Calu3 (cell line): ENCODE measurements at places on chromosomes 11 and 22.
A peak's percentile ranks its signal among the peaks of the same experiment; 100 is the strongest.

- peak; percentile 83 for DNase-seq
These were observed 483 bp upstream of the ABTB2 start for GRCh38 chr11:34358258-34358727.

- no peak for DNase-seq
These were observed 20.5 kb upstream of the TEAD1 start for GRCh38 chr11:12653729-12654128.

DNA sequence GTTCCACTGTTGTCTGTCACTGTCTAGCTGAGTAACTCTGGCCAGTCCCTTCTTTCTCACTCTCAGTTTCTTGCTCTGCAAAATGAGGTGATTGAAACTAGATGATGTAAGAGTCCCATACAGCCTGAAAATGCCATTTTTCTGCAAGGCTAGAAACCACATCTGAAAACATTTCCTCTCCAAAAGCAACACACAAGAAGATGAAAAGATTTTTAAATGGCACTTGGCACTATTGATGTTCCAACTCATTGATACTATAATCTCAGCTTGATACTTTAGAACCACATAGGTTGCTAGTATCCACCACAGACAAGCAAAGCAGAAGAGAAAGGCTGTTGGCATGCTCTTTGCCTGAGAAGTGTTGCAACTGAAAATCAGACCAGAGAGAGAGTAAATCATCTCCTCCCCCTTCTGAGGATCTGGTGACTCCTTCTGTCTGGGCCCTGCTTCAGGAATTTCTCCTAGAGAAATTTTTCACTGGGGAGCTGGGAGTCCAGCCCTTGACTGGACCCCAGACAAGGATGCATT lies 1217.9 kb downstream of the LRRC4C start:
- no peak for DNase-seq

DNA sequence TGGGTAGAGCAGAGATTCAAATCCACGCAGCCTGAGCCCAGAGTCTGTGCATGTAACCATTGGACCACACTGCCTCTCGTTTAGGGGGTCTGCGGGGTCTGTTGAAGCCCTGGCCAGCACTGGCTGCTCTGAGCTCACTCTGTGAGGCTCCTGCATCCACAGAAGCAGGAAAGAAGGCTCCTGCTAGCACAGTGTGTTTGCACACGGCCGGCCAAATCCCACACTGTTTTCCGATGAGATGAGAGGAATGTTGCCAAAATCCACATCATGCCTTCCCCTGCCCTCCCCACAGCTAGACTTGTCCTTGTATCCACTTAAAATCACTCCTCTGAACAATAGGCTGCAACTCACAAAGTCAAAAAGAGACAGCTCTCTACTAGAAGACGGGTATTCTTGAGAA lies 10.6 kb upstream of the SLC22A12 start:
- DNase-seq = no peak

GRCh38 chr11:106520146-106520912 lies 442.9 kb downstream of the AASDHPPT start:
- DNase-seq = no peak

DNA sequence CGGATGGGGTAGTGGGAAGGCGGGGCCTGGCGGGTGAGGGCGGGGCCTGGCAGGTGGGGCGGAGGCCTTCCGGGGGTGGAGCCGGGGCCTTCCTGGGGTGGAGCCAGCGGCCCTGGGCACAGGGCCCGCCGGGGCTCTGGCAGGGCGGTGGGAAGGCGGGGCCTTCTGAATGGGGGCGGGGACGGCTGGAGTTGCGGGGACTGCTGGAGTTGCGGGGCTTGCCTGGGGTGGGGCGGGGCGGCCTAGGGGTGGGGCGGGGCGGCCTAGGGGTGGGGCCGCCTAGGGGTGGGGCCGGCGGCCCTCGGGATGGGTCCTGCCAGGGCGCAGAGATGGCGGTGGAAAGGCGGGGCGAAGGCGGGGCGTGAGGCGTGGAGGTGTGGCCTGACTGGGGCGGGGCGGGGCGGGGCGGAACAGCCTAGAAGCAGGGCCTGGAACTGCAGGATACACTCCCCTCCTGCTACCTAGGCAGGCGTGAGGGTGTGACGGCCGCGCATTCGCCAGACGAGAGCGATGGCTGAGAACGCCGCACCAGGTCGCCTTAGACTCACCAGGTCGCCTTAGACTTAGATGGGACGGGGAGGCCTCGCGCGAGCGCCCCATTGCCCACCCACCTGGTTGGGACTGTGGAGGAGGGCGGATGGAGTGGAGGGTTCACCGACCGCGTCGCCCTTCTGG lies 19.3 kb downstream of the RRP7A start:
- DNase-seq = no peak

DNA sequence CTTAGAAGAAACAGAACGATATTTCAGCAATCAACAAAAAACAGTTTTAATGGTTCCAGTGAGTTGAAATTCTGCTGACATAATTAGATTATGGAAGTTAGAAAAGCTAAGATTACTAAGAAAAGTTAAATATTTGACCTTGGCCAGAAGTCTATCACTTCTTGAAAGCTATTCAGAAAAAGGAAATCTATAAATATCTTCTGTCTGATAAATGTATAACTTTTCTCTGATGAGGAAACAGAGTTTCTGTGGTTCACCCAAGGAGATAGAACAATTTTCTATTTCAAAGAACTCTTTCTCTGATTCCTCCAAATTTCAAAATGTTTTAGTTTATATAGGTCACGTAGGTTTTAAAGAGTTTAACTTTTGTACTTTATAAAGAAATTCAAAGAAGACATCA lies 438.4 kb upstream of the CHORDC1 start:
- DNase-seq = no peak

DNA sequence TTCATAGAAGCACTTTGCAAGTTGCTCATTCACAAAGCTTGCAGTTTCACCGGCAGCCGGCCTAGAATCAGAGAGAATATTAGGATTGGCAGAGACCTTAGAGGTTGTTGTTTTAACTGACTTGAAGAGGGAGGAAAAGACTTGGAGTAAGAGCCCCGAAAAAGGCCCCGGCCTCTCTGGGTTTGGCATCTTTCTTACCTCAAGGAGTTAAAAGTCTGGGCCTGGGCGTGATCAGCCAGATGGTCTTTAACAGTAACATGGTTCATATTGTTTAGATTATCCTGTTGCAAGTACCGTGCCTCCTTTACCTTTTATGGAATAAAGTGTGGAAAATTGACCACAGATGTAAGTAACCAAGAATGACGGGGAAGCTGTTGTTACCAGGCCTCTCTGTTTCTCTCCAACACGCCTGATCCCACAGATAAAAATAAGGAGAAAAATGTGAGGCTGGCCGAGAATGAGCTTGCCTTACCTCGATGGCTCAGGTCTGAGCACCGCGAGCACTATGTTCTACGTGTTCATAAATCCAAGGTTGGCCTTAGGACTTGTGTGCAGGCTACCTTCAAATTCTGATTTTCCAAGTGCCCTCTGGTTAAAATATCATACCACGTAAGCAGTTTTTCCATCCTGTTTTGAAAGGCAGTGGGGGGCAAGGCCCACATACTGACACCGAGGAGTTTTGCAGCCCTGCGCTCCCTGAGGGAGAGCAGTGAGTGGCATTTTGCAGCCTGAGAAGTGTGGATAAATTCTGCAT lies 56.4 kb downstream of the PARVA start:
- no peak for DNase-seq

- DNase-seq = no peak
These were observed 16.7 kb upstream of the EHF start for GRCh38 chr11:34604145-34604544.

DNA sequence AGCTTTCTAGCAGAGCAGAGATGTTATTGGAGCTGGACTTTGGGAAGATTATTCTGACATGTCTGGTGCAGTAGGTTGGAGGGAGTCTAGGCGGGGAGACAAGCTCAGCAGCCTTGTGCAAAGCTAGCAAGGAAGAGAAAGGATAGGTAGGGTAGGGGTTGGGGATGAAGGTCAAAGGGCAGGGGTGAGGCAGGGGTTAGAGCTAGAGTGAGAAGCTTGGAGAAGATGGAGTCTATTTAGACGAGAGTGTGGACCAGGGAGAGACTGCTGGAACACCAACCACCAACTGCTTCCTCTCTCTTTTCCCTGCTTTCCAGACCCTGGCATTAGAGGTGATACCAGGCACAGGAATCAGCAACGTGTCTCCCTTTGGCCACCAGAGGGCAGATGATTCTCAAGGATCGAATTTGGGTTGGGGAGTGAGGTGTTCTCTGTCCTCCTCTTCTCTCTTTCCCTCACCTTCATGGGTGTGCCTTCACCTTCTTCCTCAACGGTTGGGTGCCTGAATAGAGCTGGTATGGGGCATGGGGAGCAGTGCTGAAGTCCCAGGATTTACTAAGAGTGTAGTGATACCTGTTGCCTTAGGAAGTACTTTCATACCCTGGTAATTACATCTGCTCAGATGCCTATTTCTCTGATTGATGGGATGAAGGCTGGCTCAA lies 1.8 kb upstream of the MARK2 start:
- peak; percentile 80 for DNase-seq

DNA sequence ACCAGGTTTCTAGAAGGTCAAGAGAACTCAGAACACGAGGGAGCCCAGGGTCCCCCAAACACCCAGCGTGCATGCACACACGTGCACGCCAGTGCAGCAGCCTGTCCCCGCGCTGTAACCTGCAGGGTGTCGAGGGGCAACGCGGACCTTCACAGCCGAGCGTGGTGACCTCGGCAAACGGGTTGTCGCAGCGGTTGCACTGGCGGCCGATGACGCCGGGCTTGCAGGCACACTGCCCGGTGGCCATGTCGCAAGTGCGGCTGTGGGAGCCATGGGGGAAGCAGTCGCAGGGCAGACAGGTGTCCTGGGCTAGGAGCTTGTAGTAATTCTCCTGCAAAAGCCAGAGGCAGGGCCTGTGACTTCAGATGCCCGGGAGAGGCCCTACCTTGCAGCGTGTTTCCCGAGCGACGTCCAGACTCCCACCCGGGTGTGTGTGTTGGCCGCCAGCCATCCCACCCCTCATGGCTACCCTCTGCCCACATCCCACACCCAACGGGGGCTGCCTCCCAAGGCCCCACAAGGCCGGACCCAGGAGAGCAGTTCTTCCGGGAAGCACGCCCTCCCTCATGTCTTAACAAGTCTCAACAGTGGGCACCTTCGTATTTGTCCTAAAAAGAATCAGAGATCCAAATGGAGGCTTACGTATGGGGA lies 56.1 kb downstream of the TRMU start:
- DNase-seq = no peak

DNA sequence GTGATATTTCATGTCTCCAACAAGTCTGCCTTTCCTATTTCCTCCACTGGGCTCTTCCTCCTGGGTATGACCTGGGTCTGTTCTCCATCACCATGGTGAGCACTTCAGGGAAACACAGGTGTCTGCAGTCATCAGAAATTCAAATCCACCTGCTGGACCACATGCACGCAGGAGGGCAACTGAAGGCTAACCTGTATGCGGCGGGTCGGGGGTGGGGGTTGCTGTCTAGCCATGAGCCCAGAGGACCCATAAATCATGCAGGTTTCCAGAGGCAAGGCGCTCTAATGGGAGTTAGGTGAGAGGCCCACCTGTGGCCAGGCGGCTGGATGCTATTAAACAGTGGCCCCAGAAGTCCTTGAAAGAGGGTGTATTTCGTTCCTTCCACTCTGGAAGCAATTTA lies 11.1 kb upstream of the PAMR1 start:
- DNase-seq = no peak

GRCh38 chr22:30416403-30416802 lies 9.2 kb upstream of the MTFP1 start:
- DNase-seq = peak; percentile 22

DNA sequence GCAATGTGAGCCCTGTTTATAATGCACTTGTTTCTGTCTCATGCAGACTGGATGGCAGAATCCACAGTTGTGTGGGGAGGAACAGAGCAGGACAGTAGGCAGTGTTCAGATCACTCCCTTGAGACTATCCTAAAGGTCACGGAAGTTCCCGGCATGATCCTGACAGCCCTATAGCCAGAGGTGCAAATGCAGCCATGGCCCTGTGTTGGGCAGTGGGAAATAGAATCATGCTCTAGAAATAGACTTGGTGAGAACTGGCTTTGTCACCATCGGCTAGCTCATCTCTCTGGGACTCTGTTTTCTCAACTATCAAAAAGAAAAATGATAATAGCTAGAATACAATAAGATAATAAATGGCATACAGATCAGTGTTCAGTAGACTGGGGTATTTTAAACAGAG lies 123.2 kb downstream of the FEZ1 start:
- DNase-seq = no peak

GRCh38 chr11:131327421-131327820 lies 43.0 kb upstream of the NTM start:
- no peak for DNase-seq

DNA sequence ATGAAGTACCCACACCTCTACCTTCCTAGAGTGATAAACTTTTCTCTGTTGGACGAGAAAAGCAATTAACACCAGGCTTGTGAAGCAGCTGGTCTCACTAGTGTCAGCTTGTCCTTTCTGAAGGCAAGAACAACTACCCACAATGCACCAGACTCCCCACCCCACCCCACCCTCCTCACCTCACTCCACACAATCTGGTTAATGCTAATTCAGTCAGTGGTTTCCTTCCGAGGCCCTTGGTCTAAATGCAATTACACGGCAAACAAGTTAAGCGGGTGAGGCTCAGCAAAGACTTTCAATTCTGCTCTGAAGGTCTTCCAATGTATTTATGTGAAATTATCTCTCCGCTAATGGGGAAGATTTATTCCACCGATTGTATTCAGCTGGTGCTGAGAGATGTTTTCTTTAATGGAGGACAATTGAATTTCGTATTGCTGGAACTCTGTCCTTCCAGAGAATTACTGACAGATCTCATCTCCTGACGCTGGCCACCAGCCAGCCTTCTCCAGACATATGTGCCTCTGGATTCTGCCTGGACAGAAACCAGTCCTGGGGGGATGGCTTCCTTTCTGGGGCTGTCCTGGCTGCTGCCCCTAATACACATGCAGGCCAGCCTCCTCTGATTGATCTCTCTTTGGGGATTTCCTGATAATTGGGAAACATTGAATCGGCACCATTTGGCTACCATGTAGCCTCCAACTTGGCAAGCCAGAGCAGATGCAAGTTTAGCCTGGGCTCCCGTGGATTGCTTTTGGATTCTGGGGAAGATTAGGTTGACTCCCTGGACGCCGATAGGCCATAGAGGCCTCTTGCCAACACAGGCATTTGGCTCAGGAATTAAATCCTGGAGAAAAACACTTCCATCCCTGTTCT lies 165.8 kb upstream of the NARS2 start:
- no peak for DNase-seq

DNA sequence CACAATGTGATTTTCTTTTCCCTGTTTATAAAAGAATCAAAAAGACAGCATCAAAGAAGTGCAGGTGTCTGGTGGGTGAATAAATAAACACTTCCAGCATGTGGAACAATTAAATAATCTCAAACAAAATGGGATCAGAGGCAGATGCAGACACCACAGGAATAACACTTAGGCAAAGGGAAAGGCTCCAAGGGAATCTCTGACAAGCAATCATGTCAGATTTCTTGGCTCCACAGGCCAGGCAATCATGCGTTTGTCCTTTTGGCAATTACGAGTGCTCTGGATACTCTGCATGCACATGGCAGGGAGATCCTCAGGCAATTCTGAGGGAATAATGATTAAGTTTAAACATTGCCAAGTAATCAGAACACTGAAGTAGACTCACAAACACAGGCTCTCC lies 403.5 kb upstream of the LUZP2 start:
- no peak for DNase-seq

GRCh38 chr22:49512487-49513165 lies 315.0 kb downstream of the BRD1 start:
- DNase-seq = no peak

- DNase-seq = no peak
These were observed 3.3 kb upstream of the SCN4B start for GRCh38 chr11:118155776-118156530.
